Cerebellar nuclear complex (tissue), 1 donor: ENCODE measurements at places on chromosomes 6 and 20.

GRCh38 chr6:150696190-150696589, 96.5 kb downstream of the PLEKHG1 start:
- no peak for DNase-seq

GRCh38 chr20:391041-391711, 10.6 kb downstream of the TRIB3 start:
- no peak for DNase-seq

- no peak for DNase-seq
These were observed 2.7 kb upstream of the IP6K3 start for GRCh38 chr6:33749401-33749800.

GRCh38 chr6:82704045-82704444, 340.4 kb downstream of the TPBG start:
- no peak for DNase-seq

DNA sequence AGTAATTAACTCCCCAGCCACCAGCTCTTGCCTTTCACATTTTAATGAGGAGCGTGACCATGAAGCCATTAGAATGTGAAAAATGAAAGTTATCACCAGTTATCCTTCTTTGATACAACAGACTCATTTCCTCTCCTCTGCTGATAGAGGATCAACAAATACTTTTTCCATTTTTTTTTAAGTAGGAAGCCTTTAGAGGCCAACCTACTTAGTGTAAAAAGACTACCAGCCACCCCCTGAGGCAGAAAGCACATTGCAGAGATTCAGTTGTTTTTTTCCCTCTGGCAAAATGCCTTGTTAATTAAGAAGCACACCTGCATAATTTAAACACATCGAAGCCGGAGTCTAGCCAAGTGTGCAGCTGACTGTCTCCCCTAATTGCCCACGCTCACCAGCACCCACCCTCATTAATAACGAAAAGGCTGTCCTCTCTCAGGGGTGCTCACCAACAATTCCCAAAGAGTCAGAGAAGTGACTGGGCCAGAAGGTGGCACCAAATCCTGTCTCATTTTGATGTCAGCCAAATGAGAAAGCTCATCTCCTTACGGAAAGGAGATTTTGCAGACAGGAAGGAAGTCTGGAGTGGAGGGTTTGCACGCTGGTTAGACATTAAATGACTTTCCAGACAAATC, 60.9 kb upstream of the MC3R start:
- no peak for DNase-seq

DNA sequence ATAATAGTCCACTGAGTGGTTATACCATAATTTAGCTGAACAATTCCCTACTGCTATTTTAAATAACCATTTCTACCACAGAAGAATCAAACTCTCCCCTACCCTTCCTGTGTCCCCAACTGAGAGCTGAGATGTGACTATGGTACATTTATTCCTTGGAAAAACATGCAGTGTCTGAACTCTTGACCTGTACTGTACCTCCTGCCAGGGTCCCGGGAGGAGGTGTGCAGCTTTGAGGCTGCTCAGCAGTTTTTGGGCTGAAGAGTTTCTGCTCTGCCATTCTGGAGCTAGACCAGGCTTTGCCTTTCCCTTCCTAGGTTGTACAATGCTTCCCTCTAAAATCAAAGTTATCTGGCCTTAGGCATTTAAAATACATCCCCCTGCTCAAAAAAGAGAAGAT, 275.1 kb upstream of the SGK1 start:
- no peak for DNase-seq

- no peak for DNase-seq
These were observed 6.8 kb downstream of the DUSP15 start for GRCh38 chr20:31863296-31864085.

DNA sequence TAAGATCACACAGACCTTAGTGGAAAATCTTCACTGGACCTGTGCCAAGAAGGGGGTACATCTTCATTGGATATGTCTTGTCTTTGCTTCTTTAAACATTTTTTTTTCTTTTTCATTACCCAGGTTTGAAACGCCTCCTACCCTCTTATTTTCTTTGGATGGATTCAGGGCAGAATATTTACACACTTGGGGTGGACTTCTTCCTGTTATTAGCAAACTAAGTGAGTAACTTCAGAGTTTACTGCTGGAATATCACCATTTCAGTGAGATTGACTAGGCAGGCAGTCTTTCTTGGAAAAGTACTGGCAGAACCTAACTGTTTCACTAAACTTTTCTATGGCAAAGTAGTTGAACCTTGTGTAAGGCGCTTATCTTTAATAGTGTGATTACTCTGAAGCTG, 47.0 kb downstream of the ENPP1 start:
- no peak for DNase-seq

- no peak for DNase-seq
These were observed 52.8 kb upstream of the UST start for GRCh38 chr6:148693882-148694484.

DNA sequence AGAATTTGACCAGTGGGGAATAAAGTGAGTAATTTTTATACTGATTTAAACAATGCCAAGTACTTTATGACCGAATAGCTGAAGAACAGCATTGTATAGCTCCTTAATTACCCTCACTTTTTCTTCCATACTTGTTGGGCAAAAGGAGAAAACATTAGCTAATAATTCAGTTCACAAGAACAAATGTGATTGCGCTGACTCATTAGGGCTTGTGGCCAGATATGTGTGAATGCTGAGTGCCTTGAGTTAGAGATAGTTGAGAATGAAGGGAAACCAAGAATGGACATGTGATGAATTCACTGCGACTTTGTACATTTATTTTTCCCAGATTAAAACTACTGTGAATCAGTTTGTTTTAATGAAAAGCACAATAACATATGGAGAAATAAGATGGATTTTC, 669.4 kb downstream of the TFAP2A start:
- DNase-seq: no peak

- DNase-seq: no peak
These were observed 34.3 kb downstream of the PM20D2 start for GRCh38 chr6:89180112-89180511.

DNA sequence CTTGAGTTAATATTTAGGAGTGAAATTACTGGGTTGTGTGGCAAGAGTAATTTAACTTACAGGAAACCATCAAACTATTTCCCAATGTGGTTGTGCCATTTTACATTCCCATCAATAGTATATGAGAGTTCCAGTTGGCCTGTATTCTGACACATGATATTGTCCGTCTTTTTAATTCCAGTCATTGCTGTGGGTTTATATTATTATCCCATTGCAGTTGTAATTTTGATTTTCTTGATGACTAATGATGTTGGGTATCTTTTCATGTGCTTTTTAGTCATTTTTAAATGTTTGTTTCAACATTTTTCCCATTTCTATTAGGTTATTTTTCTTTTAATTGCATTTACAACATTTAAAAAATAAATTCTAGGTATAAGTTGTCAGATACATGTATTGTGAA, 614.0 kb downstream of the UTRN start:
- DNase-seq: no peak

- no peak for DNase-seq
These were observed 12.5 kb upstream of the BCKDHB start for GRCh38 chr6:80094017-80094416.

DNA sequence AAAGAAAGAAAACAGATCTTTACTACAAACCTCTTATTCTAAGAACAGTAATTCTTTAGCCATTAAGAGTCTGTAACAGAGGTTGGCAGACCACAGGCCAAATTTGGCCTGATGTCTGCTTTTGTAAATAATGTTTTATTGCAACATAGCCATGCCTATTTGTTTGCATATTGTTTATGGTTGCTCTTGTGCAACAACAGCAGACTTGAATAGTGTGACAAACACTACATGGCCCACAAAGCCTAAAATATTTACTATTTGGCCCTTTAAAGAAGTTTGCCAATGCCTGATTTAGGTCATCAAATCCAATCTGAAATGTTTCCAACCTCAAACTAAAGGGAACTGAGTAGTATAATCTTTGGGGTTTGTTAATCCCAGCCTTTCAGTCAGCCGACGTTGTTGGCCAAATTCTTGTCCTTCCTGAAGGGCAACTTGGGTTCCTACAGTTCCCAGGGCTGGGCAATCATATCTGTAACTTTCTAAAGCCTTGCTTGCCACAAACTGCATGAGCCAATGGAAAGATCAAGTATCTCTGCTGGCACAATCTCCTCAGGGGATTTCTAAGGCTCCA, 33.9 kb upstream of the TBC1D20 start:
- DNase-seq: no peak

DNA sequence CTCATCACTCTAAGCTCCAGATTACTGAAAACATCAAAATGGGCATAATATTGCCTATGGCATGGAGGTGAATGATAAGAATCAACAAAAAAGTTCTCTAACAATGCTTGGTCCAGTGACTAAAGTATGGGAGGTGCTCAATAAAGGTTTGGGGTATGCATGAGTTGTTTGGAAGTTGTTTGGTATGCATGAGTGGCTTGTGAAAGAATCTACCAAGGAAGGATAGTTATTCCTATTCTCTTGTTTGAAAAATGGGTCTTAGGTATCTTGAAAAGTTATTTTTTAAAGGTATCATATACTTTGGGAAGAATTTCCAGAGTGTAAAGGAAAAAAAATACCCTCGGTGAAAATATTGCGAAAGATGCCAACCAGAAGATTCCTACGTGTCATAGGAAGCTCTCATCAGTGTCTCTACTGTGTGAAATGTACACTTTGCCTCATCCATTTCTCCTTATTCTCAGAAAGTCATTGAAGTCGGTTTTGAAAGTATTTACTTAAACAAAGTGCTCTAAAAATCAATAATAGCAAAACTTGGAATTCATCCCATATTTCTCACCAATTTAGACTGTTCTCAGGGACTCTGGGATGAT, 449.8 kb downstream of the ADGRB3 start:
- DNase-seq: no peak

GRCh38 chr6:156729248-156729647, 47.9 kb upstream of the ARID1B start:
- no peak for DNase-seq

- DNase-seq: no peak
These were observed 25.8 kb upstream of the FABP7 start for GRCh38 chr6:122753688-122754056.

DNA sequence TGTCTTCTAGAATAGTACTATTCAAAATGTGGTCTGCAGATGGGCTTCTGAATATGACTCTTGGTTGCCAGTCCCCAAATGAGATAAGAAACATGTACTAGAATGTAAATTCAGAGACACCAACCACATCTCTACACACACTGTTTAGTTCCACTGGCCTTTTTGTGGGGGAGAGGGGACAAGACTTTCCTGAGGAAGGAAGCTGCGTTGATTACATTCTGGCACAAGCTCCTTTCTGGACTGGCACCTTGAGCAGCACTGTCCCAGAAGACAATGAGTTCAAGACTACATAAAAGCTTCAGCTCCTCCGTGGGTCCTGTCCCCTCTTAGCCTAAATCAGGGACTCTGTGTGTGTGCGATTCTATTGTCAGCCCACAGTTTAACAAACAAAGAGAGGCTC, 6.9 kb upstream of the IYD start:
- DNase-seq: no peak

DNA sequence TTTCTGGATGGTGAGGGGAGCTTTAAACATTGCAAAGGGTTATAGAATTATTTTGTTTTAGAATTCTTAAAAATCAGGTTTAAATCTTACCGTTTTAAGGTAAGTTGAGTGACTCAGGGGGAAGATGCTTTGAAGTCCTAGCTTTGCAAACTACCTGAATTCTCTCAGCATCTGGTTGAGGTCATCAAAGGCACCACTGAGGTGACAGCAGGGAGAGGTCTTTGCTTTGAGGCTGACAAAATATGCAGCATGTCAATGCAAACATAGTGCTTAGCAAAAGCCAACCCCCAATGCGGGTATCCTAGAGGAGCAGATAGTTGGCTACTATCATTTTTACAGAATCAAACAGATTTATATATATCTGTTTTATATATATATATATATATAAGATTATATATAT, 219.5 kb downstream of the SLC24A3 start:
- DNase-seq: no peak

- DNase-seq: no peak
These were observed 8.9 kb downstream of the SNHG17 start for GRCh38 chr20:38426006-38426897.

DNA sequence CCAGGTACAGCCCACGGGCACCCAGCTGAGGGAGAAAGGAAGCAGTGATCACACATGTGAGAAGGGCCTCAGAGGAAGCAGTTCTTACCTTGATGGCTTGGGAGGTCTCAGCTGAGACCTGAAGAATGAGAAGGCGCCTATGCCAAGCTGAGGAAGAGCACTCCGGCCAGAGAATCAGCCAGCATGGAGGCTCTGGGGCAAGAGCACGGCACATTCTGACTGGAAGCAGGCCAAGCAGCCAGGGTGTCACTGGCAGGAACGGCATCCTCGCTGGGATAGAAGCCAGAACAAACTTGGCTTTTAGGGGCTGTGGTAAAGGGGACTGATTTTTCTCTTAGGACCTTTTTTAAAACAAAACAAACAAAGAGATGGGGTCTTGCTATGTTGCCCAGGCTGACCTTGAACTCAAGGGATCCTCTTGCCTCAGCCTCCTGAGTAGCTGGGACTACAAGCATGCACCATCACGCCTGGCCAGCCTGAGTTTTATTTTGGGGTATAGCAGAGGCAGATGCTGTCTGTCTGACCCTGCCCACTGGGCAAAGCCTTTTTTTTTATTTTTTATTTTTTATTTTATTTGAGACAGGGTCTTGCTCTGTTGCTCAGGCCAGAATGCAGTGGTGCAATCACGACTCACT, 17.6 kb downstream of the GHRH start:
- peak; percentile 64 for DNase-seq

GRCh38 chr6:117481926-117482239, 591 bp upstream of the DCBLD1 start:
- no peak for DNase-seq

GRCh38 chr20:44212792-44213191, 2.2 kb upstream of the OSER1 start:
- no peak for DNase-seq

DNA sequence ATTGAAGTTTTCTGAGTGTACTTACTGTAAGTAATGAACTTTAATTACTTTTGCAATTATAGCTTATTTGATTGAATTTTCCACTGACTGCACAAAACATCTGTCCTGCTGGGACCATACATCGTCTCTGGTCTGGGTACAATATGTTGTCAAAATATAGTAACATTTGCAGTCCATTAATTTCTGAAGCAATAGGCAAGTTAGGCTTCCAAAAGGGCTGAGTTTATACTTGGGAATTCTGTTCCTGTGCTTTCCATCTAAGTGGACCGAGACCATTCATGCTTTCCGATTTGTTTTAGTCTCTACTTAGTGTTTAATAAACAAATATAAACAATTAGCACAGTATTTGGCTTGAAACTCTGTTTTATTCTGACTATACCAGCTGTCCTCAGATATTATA, 139.3 kb downstream of the RFPL4B start:
- no peak for DNase-seq

DNA sequence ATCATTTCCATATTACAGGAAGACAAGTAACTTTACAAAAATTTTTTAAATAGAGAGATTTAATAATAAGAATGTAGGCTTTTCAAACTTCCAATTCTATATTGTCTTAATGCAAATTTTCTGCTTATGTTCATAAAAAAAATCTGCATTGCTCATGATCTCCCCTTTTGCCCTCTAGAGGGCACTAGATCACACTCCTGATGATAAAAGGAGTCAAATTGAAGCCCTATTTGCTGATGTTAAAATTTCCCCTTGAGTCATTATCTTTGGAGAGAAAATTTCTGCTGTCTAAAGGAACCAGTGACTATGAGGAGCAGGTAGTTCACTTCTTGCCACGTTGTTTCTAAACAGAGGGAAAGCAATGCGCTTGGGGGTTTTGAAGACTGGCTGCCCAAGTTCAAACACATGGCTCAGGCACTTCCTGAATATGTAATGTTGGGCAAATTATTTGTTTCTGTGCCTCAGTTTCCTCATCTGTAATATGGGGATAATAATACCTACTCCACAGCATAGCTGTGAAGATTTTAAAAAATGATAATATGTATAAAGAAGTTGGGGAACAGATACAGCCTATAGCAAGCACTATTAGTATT, 874.2 kb downstream of the TFAP2A start:
- DNase-seq: no peak
